ENCODE measurements at places on chromosomes 6 and 20. TPM values are rescaled to one million over a fixed set of nuclear protein-coding genes. Genes with fewer than 3 reads are reported as not detected.

ERVFRD-1 gene
- total RNA-seq, result not detected

TMEM74B gene
- 6.4 TPM for total RNA-seq

TSHZ2 gene
- 12.6 TPM for total RNA-seq

DNA sequence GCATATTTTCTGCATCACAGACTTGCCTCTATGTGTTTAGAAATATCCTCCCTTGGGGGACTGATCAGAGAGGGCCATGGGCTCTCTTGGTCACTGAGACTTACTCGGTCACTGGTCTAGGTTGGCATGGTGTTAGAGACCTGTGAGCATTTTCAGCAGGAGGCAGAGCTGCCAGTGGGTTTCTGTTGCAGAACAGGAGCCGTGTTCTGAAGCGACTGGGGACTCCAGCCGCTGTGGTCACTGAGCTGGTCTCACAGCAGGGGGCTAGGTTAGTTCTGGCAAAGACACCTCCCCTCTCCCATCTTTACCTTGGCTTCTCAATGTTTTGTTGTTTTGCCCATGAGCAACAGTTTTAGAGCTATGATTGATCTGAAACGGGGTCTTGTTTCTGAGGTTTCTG is 8.7 kb downstream of the TMEM181 start:
- no peak for DNase-seq

GRCh38 chr20:42255821-42256220 is 637.6 kb upstream of the CHD6 start:
- no peak for DNase-seq

DNA sequence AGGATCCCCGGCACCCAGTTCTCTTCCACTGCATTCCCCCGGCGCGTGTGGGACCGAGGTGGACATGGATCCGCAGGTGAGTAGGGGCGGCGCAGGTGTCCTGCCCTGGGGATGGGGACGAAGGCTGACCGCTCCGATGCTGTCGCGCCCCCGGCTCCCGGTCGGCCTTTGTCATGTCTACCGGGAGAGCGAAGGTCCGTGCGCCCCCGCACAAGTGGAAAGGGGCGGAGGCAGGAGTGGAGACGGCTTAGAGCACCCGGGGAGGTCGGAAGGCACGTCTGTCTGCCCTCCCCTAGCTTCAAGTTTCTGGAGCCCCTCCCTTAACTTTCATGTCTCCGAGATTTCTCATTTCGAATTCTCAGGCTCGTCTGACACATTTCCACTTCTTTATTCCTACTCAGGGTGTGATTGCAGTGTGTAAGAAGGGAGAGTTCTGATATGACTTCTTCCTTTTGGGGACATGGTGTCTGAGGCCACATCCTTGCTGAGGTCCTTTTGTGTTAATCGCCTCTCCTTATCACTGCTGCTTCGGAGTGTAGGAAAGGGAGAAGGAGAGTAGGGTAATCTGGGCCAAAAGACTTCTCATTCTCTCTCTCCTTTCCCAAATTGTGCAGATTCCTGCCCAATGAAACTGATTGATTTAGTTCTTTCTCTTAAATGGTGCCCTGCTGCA is 435 bp downstream of the KIFC1 start:
- no peak for DNase-seq

Measured in left cardiac atrium (tissue), 4 donors.